ENCODE measurements at places on chromosomes 7 and 10.
A peak's percentile ranks its signal among the peaks of the same experiment; 100 is the strongest.

GRCh38 chr7:27346531-27347275 is 104.1 kb downstream of the EVX1 start:
- no peaks in the 10 kb centered on the region for H3K36me3 ChIP-seq
- H3K27me3 ChIP-seq, result no peaks in the 10 kb centered on the region
- peaks cover 25% of the 10 kb centered on the region for H3K4me1 ChIP-seq
- H3K27ac ChIP-seq, result peak overlapping the region; percentile 81

- no peak for DNase-seq
- no peaks in the 10 kb centered on the region for H3K27me3 ChIP-seq
- no peaks in the 10 kb centered on the region for H3K36me3 ChIP-seq
- H3K4me3 ChIP-seq, result no peak overlapping the region
Measured at GRCh38 chr7:106476751-106477150, 184.2 kb downstream of the CCDC71L start.

DNA sequence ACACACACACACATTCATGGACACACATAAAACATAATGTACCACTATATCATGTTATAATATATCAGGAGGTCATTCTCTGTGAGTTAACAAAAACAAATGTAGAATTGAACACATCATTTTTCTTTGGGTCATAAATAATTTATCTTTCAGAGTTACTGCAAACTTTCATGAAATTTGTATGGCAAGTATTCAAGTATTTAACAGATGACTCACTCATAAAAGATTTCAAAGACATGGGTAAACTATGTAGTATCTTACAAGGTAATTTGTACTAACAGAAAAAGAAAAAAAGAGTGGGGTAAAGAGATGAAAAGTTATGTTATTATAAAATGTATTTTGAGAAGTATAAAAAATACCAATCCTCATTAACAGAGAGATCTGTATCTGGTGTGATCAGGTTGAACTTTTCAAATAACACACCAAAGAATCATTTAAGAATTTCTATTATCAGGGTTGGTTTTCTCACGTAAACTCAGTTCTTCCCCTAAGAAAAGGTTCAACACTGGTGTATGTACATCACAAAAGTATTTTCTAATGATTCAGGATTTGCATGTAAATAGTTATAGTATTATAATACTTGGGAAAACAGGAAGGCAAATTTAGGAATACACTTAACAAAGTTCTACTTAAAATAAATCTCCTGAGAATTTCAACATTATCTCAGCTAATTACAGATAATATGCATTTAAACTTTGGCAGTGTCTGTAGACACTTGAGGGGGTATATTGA is 933.1 kb upstream of the LRRN3 start:
- H3K4me3 ChIP-seq, result no peak overlapping the region
- peaks cover 2% of the 10 kb centered on the region for H3K4me1 ChIP-seq
- H3K27ac ChIP-seq, result no peak overlapping the region
- no peaks in the 10 kb centered on the region for H3K27me3 ChIP-seq
- H3K36me3 ChIP-seq, result no peaks in the 10 kb centered on the region

DNA sequence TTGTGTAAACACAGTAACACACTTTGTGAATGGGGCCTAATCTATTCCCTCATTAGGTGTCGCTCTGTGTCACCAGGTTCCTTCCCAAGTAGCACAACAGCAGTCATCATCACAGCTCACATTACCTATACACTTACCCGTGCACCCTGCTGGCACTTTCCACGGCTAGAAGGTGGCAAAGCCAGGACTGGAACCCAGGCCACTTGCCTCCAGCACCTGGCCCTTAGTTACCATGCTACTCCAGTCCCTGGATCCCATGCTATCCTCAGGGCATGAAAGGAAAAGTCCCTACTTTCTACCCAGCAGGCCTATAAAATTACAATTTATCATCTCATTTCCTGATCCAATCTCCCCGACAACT is 18.4 kb downstream of the SMURF1 start:
- H3K36me3 ChIP-seq, result no peaks in the 10 kb centered on the region
- no peak overlapping the region for H3K4me3 ChIP-seq
- H3K4me1 ChIP-seq, result peaks cover 62% of the 10 kb centered on the region
- no peak for DNase-seq
- no peaks in the 10 kb centered on the region for H3K27me3 ChIP-seq

DNA sequence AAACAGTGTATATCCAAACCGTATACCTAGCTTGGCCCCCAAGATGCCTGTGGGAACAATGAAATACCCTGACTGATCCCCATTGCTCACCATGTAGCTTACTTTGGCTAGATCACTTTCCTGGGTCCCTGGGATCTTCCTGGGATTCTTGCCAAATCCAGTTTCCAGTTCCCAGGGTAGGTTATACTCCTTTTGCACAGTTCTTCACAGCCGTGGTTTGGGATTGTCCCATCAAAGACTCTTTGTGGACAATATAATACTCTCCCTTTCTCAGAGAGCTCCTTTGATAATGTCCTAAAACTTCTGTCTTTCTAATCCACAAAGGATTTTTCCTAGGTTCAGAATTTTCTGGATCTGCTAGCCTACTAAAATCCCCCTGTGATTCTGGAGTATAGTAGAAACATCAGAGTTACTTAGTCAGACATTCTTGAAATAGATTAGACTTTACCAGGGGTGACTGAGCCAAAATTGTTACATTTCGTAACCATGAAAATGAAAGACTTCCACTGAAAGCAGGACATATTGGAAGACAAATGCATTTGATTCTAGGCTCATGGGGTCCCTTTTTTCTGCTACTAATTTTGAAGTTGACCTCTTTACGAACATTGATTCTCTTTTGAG is 388.3 kb upstream of the ETV1 start:
- H3K36me3 ChIP-seq, result no peaks in the 10 kb centered on the region
- no peaks in the 10 kb centered on the region for H3K27me3 ChIP-seq
- H3K4me3 ChIP-seq, result no peak overlapping the region
- H3K27ac ChIP-seq, result no peak overlapping the region
- DNase-seq, result no peak

GRCh38 chr10:24879861-24880260 is 72.5 kb downstream of the PRTFDC1 start:
- H3K27ac ChIP-seq, result no peak overlapping the region
- H3K4me3 ChIP-seq, result no peak overlapping the region
- no peak for DNase-seq
- no peaks in the 10 kb centered on the region for H3K27me3 ChIP-seq
- H3K4me1 ChIP-seq, result peaks cover 7% of the 10 kb centered on the region

DNA sequence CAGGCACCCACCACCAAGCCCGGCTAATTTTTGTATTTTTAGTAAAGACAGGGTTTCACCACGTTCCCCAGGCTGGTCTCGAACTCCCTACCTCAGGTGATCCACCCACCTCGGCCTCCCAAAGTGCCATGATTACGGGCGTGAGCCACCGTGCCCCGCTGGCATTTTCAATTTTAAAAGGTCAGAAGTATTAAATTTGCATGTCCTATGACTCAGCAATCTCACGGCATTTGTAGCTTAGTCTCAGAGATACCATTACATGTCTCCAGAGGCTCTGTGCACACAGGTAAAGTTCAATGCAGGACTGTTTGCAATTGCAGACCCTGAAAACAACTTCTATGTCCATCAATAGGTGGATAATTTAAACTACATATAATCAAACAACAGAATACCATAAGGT is 99.2 kb downstream of the DLG5 start:
- H3K27me3 ChIP-seq, result no peaks in the 10 kb centered on the region
- no peak overlapping the region for H3K4me3 ChIP-seq

- H3K27ac ChIP-seq, result peak overlapping the region; percentile 60
- H3K27me3 ChIP-seq, result no peaks in the 10 kb centered on the region
- peaks cover 19% of the 10 kb centered on the region for H3K4me1 ChIP-seq
- no peak for DNase-seq
Measured at GRCh38 chr10:72692994-72693781, 1.2 kb downstream of the MCU start.

DNA sequence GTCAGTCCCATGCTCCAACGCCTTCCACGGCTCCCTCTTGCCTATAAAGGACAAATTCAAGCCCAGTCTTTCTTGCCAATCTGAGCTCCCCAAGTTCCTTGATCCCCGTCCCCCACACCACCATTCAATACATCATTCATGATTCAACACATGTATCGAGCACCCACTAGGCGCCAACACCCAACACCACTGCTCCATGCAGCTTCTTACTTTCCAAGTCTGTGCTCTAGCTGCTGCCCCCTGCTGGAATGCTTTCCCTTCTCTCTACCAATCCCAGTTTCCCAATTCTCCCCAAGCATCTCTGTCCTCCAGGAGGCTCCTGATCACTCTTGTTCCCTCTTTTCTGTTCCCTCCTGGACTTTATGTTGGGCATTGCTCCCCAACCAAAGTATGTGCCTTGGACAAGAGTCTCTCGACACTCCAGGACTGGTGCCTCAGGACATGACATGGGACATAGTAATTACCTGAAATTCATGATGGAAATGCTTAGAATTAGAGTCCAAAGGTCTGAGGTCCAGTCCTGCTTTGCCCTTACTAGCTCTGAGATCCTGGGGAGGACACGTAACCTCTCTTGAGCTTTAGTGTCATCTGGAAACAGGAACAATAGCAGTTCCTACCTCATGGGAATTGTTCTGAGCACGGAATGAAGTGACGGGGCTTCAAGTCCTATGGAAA is 172.7 kb downstream of the NEURL1 start:
- peaks cover 29% of the 10 kb centered on the region for H3K36me3 ChIP-seq
- no peaks in the 10 kb centered on the region for H3K4me1 ChIP-seq
- no peak overlapping the region for H3K4me3 ChIP-seq
- no peak for DNase-seq
- no peaks in the 10 kb centered on the region for H3K27me3 ChIP-seq

GRCh38 chr7:136502162-136502561 is 366.3 kb upstream of the CHRM2 start:
- H3K27ac ChIP-seq, result no peak overlapping the region
- no peaks in the 10 kb centered on the region for H3K27me3 ChIP-seq
- no peak for DNase-seq
- H3K36me3 ChIP-seq, result no peaks in the 10 kb centered on the region
- H3K4me3 ChIP-seq, result no peak overlapping the region

DNA sequence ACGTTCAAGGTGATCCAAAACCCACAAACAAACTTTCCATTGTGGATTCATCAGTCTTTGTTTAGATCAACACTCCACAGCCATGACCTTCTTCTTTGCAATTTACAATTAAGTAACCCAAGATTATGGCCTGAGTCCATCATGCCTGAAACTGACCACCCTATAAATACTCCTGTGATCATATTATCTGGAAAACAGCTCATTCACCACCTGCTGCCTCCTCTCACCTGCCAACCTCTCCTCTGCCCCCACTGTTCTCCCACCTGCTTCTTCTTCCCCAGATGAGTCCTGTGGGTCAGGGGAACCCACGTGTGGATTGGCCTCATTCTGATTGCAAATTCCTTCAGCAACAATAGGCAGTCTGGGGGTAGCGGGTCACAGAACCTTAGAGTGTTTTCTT is 81.4 kb downstream of the ABLIM1 start:
- no peaks in the 10 kb centered on the region for H3K36me3 ChIP-seq
- no peak overlapping the region for H3K27ac ChIP-seq
- no peaks in the 10 kb centered on the region for H3K27me3 ChIP-seq
- H3K4me3 ChIP-seq, result no peak overlapping the region

DNA sequence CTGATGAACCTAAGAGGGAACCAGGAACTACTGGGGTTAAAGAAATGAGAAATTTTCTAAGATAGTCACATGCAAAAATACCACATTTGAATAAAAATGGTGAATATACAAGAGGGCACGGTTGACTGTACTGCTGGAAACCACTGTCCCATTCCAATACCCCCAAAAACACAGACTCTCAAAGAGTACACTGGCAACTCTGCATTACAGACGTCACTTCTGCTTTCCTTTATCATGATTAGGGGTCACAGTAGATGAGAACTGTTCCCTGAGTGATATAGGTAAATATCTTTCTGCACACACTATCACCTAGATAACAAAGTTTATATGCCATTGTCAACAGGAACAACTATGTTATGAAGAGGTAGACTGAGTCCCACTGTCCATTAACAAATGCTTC is 69.5 kb downstream of the RAPGEF5 start:
- H3K27me3 ChIP-seq, result no peaks in the 10 kb centered on the region
- H3K4me1 ChIP-seq, result no peaks in the 10 kb centered on the region
- no peak for DNase-seq
- no peak overlapping the region for H3K4me3 ChIP-seq
- no peak overlapping the region for H3K27ac ChIP-seq

DNA sequence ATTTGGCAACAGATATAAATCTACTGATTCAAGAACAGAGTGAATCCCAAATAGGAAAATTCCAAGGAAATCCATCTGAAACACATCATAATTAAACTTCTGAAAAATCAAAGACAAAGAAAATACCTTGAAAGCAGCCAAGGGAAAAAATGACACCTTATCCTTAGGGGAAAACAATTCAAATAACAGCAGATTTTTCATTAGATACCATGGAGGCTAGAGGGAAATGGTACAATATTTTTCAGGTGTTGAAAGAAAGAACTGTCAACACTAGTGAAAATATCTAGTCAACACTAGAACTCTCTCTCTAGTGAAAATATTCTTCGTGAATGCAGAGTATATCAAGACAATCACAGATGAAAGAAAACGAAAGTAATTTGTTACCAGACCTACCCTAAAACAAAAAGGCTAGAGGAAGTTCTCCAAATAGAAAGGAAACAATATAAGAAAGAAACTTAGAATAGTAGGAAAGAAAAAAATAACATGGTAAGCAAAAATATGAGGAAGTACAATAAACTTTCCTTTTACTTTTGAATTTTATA is 5.7 kb upstream of the FAM241B start:
- peaks cover 7% of the 10 kb centered on the region for H3K27me3 ChIP-seq
- H3K4me3 ChIP-seq, result no peak overlapping the region
- no peaks in the 10 kb centered on the region for H3K36me3 ChIP-seq
- H3K27ac ChIP-seq, result no peak overlapping the region
- DNase-seq, result no peak

DNA sequence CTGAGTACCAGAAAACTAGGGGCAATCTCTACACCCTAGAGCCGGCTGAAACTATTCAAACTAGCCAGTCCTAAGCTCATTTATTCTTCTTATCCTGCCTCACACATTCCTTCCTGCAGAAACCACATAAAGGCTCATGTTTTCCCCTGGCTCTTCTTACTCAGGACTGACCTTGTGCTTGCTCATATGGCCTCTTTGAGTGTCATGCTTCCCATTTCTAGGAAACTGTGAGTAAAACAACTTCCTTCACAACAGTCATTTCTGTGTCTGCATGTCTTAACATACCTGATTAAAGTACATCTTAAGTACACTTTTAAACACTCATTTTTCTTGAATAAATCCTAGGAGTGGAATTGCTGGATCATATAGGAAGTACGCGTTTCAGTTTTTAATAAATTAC is 52.3 kb upstream of the KIAA1217 start:
- no peak for DNase-seq
- H3K27me3 ChIP-seq, result peaks cover 9% of the 10 kb centered on the region
- no peaks in the 10 kb centered on the region for H3K4me1 ChIP-seq
- no peaks in the 10 kb centered on the region for H3K36me3 ChIP-seq
- H3K27ac ChIP-seq, result no peak overlapping the region

Data from RWPE2 (cell line).